ENCODE measurements at places on chromosomes 6 and 20. TPM values are rescaled to one million over a fixed set of nuclear protein-coding genes. Genes with fewer than 3 reads are reported as not detected.

- DNase-seq, result no peak
These were observed 22.6 kb upstream of the IL20RA start for GRCh38 chr6:137067399-137067798.

DNA sequence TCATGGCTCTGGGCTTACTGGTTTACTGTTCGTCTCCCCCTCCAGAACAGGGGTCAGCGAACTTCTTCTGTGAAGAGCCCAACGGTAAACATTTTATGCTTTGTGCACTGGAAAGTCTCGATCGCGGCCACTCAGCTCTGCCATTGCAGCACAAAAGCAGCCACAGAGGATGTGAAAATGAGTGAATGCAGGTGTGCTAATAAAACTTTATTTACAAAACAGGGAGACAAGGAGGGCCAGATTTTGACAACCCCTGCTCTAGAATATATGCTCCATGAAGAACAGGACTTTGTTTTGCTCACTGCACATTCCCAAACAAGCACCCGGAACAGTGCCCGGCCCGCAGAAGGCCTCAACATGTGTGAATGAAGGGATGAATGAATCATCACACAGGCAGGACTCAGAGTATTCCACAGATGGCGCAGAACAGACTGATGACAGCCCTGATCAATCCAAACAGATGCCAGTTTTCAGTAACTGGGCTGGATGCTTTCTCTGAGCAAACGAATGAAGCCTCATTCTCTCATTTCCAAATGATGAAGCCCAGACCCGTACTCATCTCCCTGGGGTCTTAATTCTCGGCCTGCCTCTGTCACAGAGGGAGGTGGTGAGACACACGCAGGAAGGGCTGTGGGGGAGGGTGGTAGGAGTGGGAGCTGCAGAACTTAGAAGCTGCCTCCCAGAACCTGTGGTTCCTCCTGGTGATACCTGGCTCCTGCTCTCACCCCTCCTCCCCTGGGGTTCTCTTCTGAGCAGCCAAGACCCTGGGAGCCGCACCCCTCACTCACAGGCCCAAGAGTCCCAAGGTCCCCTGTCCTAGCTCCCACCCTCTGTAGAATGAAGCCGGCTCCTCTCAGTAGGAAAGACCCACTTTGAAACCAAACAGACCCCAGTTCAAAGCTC, 196.4 kb downstream of the PREX1 start:
- DNase-seq, result no peak

DNA sequence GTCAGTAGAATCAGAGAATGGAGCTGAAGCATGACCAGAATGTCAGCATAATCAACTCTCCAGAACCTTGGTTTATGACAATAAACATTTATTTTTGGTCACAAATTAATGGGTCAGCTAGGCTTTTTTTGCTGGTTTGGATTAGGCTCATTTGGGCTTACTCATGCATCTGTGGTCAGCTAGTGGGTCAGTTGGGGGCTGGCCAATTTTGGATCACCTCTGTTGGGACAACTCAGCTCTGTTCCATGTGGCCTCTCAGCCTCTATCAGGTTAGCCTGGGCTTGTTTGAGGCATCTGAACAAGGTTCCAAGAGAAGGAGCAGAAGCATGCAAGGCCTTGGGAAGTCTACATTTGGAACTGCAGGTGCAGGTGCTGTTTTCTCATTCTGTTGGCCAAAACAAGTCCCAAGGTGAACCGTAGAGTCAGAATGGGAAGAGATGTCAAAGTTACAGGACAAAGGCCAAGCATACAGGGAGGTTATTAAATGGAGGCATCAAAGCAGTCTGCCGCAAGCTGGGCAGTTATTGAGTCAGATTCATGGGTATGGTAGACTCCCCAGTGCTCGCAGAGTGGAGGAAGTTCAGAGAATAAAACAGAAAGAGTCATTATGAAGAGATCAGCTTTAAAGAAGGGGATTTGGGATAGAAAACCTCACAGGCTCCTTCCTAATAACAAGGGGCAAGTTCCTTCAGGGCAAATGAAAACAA, 173.0 kb downstream of the PLCB4 start:
- no peak for DNase-seq

DNA sequence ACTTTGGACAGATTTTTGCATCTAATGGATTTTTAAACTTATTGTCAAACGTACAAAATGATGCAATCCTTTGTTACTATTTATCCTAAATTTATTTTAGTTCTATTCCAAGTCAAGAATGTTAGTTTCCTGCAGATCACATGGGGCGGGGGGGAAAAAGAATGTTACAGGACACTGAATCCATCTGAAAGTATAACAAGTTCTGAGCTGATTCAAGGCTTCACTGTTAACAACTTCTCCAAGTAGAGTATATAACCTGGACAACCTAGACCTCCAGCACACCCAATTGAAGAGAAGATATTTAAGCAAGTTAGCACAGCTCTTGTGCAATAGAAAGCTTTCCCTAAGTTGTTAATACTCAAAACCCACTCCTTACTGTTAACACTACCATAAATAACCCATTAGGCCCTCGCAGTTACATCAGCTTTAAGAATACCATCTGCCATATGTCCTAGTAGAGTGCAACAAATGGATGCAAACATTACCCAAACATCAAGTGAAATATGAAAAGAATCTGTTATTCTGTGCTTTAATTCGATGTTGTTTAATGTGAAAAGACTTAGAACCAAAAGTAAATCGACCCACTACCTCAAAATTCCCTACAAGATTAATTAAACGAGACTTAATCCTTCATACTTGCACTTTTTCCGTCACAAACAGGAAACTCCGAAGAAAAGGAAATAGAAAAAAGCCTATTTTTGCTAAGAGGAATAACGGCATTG, 1.3 kb downstream of the SEC63 start:
- DNase-seq, result no peak

The TEAD3 gene
- 1.8 TPM for total RNA-seq

DNA sequence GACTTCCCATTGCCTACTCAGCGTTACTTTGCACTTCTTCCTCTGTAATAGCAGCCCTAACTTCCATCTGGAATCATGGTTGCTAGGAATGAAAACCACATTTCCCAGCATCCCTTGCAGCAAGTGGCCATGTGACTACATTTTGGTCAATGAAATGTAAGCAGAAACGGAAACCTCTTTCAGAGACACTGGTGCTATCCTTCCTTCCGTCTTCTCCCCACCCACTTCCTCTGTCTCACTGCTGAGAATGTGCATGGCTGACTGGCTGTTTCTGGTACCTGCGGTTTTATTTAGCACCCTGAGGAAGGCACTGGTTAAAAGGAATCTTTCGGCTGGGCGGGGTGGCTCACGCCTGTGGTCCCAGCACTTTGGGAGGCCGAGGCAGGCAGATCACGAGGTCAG, 107.4 kb downstream of the SCML4 start:
- no peak for DNase-seq

GRCh38 chr6:74057326-74057725, 361.3 kb downstream of the CD109 start:
- no peak for DNase-seq

Data from spinal cord (tissue), 10 donors.